ENCODE measurements at places on chromosomes 12 and 14.
A peak's percentile ranks its signal among the peaks of the same experiment; 100 is the strongest.

- peak; percentile 52 for DNase-seq
These were observed 7.3 kb downstream of the JAG2 start for GRCh38 chr14:105161309-105161708.

DNA sequence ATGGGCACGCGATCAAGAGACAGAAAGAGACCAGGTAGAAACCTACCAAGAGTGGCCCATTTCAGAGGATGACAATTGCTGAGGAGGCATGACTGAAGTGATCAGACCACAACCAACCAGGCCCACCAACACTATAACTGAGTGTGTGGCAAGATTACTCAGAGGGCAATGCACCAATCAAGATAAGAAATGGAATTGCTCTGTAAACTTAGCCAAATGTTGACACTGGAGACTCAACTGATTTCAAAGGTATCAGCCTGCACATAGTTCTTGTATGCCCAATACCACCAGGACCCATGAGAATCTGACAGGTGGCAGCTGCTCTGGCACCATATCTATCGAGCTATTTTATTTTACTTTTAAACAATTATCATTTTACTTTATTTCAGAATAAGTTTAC lies 128.9 kb downstream of the FOXN3 start:
- DNase-seq = no peak

DNA sequence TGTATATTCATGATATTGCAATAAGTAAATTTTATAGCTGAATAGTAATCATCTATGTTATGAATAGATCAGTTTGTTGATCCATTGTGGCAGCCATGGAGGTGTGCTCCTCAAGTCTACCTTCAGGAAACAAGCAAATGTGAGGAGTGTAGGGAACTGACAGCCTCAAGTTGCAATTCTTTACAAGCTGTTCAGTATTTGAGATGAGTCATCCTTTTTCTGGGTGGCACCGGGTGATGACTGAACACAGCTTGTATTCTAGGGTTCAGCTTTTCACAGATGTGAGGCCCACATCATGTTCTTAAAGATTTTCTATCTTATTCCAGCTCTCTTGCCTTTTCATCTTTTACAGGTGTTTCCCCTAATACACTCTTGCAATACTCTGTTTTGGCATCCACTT lies 452.4 kb downstream of the KCNH5 start:
- DNase-seq = no peak

- DNase-seq = no peak
These were observed 5.5 kb upstream of the OAS1 start for GRCh38 chr12:112901271-112901670.

- DNase-seq = no peak
These were observed 66.0 kb upstream of the C12orf71 start for GRCh38 chr12:27148373-27148772.

DNA sequence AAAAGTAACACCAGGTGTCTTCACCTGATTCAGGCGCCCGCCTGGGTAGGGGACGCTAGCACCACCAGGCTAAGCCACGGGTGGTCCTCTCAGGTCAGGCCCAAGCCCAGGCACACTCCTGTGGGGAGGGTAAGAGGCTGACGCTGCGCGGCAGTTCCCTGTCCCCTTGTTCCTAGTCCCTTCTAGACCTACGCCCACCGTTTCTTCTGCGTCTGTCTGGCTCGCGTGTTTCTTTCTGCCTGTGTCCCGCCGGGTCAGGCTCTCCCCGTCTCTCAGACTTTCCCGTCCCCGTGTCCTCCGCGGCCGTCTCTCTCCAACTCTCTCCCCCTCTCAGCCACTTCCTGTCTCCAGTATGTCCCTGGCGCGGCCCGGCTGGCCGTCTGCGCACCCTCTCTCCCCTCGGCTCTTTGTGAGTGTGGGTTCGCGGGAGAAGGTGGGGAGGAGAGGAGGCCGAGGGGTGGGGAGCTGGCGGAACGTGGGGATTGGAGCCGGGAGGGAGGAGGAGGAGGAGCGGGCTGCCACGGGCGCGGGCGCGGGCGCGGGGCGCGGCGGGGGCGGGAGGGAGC lies 3.1 kb upstream of the TNS2 start:
- no peak for DNase-seq

DNA sequence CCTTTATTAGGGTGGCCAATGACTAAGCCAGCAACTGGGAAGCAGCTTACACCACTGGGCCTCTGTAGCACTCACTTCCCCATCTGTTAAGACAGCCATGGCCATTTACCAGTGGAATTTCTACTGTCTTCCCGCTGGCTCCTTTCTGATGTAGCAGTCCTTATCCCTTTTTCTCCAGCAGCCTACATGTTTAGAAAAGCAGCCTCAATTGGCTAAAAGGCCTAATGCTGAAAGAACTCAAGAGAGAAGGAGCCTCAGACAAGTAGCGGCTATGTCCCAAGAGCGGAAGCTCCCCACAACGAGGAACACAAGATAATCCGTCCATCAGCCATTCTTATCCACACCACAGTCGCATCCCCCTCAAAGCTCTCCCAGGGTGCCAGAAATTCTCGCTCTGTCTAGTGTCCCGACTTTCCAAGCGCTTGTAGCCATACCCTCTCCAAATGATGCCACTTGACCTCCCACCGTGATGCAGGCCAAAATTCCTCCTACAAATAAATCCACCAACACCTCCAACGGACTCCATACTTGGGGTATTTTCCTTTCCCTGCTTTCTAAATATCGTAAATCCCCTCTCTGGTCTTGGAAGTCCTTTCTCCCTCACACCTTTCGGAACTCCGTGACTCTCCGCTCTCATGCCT lies 624 bp downstream of the M6PR start:
- DNase-seq = no peak

DNA sequence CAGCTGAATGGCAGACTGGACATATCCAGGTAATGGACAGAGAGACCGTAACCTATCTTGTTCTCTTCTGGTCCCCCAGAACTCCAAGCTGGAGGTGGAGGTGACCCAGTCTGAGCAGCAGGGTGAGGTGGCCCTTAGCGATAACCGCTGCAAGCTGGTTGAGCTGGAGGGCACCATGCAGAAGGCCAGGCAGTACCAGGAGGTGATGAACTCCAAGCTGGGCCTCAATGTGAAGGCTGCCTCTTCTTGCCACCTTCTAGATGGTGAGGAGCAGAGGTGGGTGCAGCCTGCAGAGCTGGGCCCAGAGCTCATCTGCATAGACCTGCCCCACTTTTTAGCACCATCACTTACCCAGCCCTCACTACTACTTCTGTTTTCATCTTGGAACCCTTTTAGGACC lies 7.2 kb upstream of the KRT86 start:
- no peak for DNase-seq

DNA sequence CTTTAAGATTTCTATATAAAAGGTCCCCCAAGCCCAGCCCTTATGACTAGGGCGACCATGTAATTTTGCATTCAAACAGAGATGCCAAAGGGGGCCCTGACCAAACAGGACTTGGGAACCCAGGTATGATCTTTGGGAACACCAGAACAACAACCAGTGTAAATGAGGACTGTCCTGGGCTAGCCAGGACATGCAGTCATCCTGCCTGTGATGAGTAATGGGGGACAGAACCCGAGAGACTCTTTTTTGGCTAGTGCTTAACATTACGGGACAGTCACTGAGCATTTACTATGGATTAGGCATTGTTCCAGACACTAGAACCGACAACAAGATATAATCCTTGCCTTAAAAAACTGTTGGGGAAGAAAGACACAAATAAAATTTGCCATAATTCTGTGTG lies 337.3 kb downstream of the CACNA1C start:
- no peak for DNase-seq

DNA sequence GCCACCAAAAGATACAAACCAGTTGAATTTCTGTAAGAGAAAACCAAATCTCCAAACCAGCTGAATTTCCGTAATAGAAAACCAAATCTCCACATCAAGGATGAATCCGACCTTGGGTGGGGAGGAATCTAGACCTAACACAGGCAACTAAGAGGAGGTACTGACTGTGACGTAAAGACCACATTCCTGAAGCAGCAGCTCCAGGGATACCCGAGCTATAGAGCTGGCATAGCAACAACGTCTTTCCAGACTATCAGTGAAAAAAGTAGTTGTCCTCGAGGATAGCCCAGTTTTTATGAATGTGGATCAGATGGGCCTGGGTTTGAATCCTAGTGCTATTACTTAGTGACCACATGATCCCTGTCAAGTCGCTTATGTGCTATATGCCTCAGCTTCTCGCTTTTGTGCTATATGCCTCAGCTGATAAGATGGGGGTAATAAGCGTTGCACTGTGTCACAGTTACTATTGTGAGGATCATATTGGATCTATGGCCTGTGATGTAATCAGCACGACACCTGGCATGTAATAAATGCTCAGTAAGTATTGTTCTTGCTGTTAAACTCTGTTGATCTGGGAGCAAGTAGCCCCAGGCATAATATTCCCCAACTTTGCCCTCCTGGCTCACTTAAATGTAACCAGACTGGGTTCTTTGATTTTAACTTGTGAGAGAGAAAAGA lies 113.8 kb downstream of the EGLN3 start:
- DNase-seq = no peak

GRCh38 chr12:55899082-55899481 lies 28.6 kb downstream of the PYM1 start:
- DNase-seq = no peak

- no peak for DNase-seq
These were observed 19.1 kb upstream of the ALX1 start for GRCh38 chr12:85260896-85261295.

DNA sequence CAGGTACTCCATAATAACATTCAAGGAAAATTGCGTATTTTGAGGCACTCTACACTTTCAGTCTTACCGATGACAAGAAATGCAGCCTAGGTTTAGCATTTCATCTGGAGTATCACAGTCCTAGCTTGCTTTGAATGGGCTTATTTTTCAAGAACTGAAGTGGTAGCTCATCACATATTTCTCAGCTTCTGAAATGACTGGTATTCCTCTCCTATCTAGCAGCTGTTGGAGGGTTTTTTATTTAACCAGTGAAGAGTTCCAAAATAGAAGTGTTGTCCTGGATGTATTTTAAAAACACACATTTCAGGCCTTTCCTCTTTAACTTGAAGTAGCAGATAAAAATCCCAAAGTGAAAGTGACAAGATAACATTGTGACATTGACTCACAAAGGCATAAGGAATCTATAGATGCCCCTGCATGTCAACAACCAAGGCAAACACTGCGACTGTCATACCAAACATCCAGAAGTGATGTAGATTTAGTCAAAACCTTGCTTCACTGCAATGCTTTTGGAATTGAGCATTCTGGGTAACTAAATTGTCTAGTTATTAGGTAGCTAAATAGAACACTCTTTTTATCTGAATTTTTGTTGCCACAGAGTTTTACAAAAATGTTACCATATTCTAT lies 182.2 kb upstream of the FBXO33 start:
- no peak for DNase-seq

DNA sequence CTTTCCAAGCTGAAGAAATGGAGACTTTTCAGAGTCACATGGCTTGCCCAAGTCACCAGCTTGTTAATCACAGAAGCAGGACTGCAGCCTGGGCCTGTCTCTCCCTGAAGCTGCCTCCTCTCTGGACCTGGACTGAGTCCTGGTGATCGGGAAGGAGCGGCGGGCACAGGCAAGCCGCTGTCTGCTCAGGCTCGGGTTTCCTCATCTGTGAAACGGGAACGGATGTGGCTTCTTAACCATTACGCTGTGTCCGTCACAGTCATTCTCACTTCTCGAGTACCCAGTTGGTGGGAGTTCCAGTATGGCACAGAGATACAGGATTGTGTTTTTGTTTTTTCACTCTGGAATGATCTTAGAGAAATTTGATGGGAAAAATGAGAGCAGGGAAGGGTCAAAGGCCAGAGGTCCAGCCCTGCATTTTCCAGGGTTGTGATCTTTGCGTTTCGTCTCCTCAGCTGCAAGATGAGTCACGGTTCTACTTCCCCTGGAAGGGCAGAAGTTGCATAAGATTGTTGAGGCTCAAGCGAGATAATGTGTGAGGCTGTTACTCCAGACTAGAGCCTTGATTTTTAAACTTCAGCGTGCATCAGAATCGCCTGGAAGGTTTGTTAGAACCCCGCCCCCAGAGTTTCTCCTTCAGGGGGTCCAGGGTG lies 7.6 kb upstream of the LRTM2 start:
- no peak for DNase-seq
